Activated T-cell treated with anti-CD3 and anti-CD28 coated beads, Interleukin-2, amount 50 U/mL, for 24 hours (primary cell): ENCODE measurements at places on chromosomes 1 and 21.
A peak's percentile ranks its signal among the peaks of the same experiment; 100 is the strongest.

GRCh38 chr1:218488986-218489385 lies 143.8 kb downstream of the TGFB2 start:
- no peak overlapping the region for H3K27ac ChIP-seq
- H3K36me3 ChIP-seq: no peaks in the 10 kb centered on the region
- H3K27me3 ChIP-seq: peaks cover 7% of the 10 kb centered on the region
- H3K4me3 ChIP-seq: no peak overlapping the region

DNA sequence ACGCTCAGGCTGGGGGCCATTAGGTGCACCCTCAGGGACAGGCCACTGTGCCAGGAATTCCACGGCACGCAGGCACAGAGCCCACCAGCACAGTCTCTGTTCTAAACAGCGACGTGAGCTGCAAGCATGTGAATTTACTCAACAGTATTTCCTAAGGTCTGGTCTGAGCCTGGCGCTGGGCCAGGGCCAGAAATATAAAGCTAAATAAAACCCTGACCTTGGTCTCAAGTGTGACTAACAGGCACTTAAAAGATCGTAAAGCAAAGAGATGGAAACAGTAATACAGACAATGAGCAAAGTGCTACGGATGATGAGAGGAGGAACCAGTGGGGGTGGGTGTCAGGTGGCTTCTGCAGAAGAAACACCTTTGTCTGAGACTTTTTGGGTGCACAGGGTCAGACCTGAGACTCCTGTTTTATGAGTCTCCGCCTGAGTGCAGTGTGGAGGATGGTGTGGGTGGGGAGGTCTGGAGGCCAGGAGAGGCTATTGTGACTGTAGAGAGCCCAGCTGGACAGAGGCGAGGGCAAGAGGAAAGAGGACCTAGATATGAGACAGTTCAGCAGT lies 53.4 kb upstream of the EDN2 start:
- no peak overlapping the region for H3K4me3 ChIP-seq
- no peaks in the 10 kb centered on the region for H3K27me3 ChIP-seq
- peak; percentile 27 for DNase-seq
- peak overlapping the region; percentile 53 for H3K27ac ChIP-seq
- H3K36me3 ChIP-seq: peaks cover 99% of the 10 kb centered on the region

GRCh38 chr21:22138297-22139016 lies 1140.2 kb downstream of the NCAM2 start:
- H3K27ac ChIP-seq: no peak overlapping the region
- no peaks in the 10 kb centered on the region for H3K36me3 ChIP-seq
- no peak for DNase-seq
- no peaks in the 10 kb centered on the region for H3K27me3 ChIP-seq
- H3K4me3 ChIP-seq: no peak overlapping the region
- no peaks in the 10 kb centered on the region for H3K4me1 ChIP-seq

- H3K4me3 ChIP-seq: no peak overlapping the region
- H3K4me1 ChIP-seq: no peaks in the 10 kb centered on the region
- H3K36me3 ChIP-seq: no peaks in the 10 kb centered on the region
- H3K27me3 ChIP-seq: peaks cover 7% of the 10 kb centered on the region
These were observed 622.4 kb downstream of the MATN1 start for GRCh38 chr1:30101016-30101415.

DNA sequence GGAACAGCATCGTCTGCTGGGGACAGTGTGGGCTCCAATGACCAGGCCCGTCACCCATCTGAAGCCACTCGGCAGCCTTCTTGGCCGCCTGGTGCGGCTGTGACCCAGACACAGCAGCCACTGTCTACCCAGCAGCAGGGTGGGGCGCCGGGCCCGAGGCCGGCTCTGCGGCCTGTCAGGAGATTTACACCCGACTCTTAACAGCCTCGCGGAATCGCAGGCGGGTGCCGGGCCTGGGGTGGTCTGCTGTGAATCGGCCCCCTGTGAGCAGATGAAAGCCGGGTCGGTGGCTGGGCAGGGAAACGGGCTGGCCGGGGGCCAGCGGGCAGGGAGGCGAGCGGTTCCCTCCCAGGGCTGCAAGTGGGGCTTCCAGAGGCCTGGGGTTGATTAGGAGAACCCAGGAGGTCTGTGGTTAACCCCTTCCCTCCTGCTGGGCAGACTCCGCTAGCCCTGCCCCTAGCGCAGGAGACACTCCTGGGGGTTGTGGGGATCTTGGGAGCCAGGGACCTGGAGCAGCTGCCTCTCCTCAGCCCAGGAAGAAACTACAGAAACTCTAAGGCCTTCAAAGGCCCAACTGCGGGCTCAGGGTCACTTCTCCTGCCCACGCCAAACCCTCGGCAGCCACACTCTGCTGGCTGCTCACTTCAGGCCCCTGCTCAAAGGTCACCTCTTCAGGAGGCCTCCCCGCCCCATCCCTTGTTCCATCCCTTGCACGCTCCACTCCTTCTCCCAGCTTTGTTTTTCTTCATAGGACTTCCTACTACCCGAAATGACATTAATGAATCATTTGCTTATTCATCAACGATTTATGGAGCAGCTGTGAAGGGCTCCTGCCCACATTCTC lies 15.6 kb downstream of the RUNX3 start:
- no peak for DNase-seq
- peak overlapping the region; percentile 0 for H3K4me3 ChIP-seq
- H3K27ac ChIP-seq: peak overlapping the region; percentile 96
- H3K36me3 ChIP-seq: peaks cover 99% of the 10 kb centered on the region
- H3K4me1 ChIP-seq: peaks cover 92% of the 10 kb centered on the region
- H3K27me3 ChIP-seq: no peaks in the 10 kb centered on the region

DNA sequence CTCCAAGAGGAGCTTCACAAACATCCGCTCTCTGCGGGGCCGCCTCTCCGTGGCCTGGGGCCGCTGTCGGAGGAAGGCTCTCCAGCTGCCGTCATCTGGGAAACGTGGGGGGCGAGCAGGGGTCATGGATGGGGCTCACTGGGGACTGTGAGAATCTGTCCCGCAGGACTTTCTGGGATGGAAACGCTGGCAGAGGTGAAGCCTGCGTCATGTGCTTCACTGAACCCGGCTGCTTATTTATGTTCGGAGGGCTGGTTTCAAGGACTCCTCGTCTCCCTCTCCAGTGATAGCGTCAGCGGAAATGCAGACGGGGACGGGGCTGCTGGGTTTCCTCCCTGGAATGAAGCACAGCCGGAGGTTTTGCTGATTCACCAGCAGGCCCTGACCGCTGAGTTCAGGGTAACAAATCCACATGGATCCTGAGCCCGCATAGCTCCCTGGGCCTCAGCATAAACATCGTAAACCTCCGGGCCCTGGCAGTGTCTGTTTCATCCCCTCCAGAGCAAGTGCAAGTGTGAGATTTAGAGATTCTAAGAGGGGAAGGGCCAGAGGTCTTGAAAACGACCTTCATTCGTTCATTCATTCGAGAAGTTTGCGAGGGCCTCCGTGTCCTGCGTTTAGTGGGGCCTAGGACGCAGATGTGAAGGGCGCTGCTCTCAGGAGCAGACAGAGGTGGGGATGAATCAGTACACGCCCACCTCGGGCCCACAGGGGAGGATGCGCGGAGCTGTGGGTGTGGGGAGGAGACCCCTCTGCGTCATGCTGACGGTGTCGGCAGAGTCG lies 7.0 kb upstream of the POFUT2 start:
- no peaks in the 10 kb centered on the region for H3K27me3 ChIP-seq
- H3K4me1 ChIP-seq: peaks cover 23% of the 10 kb centered on the region
- no peak overlapping the region for H3K4me3 ChIP-seq
- no peaks in the 10 kb centered on the region for H3K36me3 ChIP-seq

GRCh38 chr21:42319851-42320572 lies 4.8 kb upstream of the TFF3 start:
- H3K27me3 ChIP-seq: no peaks in the 10 kb centered on the region
- no peaks in the 10 kb centered on the region for H3K36me3 ChIP-seq
- no peak overlapping the region for H3K4me3 ChIP-seq
- H3K27ac ChIP-seq: no peak overlapping the region
- DNase-seq: no peak

DNA sequence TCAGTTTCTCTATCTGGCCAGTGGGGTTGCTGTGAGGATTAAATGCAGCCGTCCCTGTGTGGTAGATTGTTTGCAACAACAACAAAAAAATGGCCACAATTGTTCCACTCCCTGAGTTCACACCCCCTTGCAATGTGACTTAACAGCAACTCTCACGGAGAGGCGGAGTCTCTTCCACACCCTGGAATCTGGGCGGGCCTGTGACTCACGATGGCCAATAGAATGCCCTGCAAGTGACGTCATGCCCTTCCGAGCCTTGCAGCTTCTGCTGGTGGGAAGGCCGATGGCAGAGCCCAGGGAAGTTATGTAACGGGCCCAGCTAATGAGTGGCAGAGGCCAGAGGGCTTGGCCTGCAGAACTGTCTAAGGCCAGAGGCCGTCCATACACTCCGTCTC lies 87.9 kb downstream of the RIPK4 start:
- no peaks in the 10 kb centered on the region for H3K36me3 ChIP-seq
- H3K4me3 ChIP-seq: no peak overlapping the region
- H3K27me3 ChIP-seq: peaks cover 33% of the 10 kb centered on the region
- no peaks in the 10 kb centered on the region for H3K4me1 ChIP-seq

- no peak for DNase-seq
- H3K4me1 ChIP-seq: no peaks in the 10 kb centered on the region
- peaks cover 3% of the 10 kb centered on the region for H3K27me3 ChIP-seq
- H3K4me3 ChIP-seq: no peak overlapping the region
- H3K36me3 ChIP-seq: no peaks in the 10 kb centered on the region
- H3K27ac ChIP-seq: no peak overlapping the region
These were observed 5.9 kb downstream of the RHEX start for GRCh38 chr1:206058927-206059292.

DNA sequence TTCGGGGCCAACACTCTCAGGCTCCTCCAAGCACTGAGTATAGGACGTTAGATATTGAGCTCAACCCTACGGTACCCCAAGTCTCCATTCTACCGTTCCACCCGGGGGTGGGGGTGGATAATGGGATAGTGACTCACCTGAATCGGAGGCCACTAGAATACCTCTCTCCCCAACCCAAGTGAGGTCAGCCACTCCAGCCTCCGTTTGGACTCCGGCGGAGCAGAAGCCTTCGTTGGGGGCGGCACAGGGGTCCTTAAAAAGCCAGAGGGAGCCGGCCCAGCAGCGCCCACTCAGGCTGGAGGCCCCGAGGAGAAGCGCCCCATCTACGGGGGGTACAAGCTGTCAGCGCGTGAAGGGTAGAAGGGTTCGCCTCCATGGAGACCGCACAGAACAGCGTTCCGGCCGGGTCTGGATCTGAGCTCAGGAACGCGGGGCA lies 556 bp downstream of the WDR77 start:
- peaks cover 80% of the 10 kb centered on the region for H3K4me1 ChIP-seq
- H3K27ac ChIP-seq: peak overlapping the region; percentile 99
- peaks cover 99% of the 10 kb centered on the region for H3K36me3 ChIP-seq
- DNase-seq: no peak

GRCh38 chr1:36966242-36966641 lies 68.1 kb downstream of the GRIK3 start:
- H3K4me3 ChIP-seq: no peak overlapping the region
- peaks cover 12% of the 10 kb centered on the region for H3K27me3 ChIP-seq
- H3K4me1 ChIP-seq: no peaks in the 10 kb centered on the region
- no peak overlapping the region for H3K27ac ChIP-seq
- no peaks in the 10 kb centered on the region for H3K36me3 ChIP-seq

- peaks cover 43% of the 10 kb centered on the region for H3K27me3 ChIP-seq
- H3K27ac ChIP-seq: no peak overlapping the region
- H3K36me3 ChIP-seq: no peaks in the 10 kb centered on the region
These were observed 8.1 kb upstream of the NTNG1 start for GRCh38 chr1:107132780-107133179.

DNA sequence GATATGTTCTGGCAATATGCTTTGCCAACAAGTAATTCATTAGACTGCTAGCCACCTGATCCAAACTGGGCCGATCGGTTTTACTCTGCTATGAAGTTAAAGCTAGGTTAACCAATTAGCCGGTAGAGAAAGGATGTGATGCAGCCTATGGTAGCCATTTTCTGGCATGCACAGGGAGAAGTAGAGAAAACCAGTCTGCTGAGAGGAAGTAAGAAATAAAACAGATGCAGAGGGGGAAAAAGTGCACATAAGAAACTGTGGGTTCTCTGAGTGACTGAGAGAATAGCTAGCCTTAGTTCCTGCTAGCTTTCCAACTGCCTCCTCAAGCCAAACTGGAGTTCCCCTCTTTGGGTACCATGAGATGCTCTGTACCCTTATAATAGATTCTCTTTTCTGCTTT lies 52.8 kb downstream of the ARID4B start:
- DNase-seq: no peak
- H3K27ac ChIP-seq: peak overlapping the region; percentile 76
- H3K36me3 ChIP-seq: peaks cover under 1% of the 10 kb centered on the region

- H3K27ac ChIP-seq: no peak overlapping the region
- H3K4me3 ChIP-seq: no peak overlapping the region
- H3K27me3 ChIP-seq: peaks cover 16% of the 10 kb centered on the region
- H3K36me3 ChIP-seq: no peaks in the 10 kb centered on the region
- DNase-seq: no peak
These were observed 136.2 kb downstream of the SLC35F3 start for GRCh38 chr1:234040446-234041317.

DNA sequence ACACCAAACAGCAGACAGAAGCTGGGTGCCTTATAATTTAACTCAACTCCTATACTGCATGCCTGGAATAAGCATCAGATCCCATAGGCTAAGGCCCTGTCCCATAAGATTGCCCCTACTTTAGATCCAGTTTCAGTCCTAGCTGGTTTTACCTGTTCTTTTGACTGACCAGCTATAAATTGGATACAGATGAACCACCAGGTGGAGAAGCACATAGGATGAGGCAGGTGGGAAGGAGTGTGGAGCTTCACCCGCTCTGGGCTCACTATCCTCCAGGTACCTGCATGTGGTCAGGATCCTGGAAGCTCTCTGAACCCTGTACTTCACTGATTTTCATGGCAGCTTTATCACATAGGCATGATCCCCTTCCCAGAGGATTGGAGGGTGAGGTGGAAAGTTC lies 51.3 kb downstream of the MAST2 start:
- H3K27me3 ChIP-seq: no peaks in the 10 kb centered on the region
- H3K4me3 ChIP-seq: no peak overlapping the region
- H3K36me3 ChIP-seq: peaks cover 13% of the 10 kb centered on the region
- H3K4me1 ChIP-seq: no peaks in the 10 kb centered on the region
- no peak for DNase-seq
- no peak overlapping the region for H3K27ac ChIP-seq

GRCh38 chr1:183234660-183235476 lies 48.8 kb downstream of the LAMC2 start:
- H3K4me1 ChIP-seq: no peaks in the 10 kb centered on the region
- H3K27me3 ChIP-seq: no peaks in the 10 kb centered on the region
- no peak overlapping the region for H3K4me3 ChIP-seq
- no peak overlapping the region for H3K27ac ChIP-seq
- H3K36me3 ChIP-seq: no peaks in the 10 kb centered on the region

DNA sequence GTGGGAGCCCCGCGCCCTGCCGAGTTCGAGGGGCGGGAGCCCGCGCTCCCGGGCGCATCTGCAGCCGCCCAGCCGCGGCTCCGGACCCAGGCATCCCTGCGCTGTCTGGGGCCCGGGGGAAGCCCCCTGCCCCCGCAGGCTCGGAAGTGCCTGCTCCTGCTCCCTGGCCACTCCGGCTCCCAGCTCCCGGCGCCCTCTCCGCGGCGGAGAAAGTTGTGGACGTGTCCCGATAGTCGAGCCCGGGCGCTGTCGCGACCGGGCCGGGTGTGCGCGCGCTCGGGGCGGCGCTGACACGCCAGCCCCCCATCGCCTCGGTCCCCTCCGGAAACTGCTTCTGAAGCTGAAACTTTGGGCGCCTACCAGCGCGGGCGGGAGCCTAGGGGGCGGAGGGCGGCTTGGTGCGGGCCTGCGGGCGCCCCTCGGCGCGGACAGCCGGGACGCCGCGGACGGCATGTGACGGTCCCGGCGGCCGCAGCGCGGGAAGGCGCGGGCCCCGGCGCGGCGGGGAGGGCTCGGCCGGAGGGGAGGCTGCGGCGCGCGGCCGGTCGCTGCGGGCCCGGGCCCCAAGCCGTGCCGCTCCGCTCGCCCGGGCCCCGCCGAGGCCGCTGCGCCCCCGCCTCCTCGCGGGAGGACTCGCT lies 515 bp downstream of the MAN1C1 start:
- peaks cover 60% of the 10 kb centered on the region for H3K4me1 ChIP-seq
- no peak overlapping the region for H3K27ac ChIP-seq
- peaks cover 27% of the 10 kb centered on the region for H3K27me3 ChIP-seq
- no peaks in the 10 kb centered on the region for H3K36me3 ChIP-seq
